ENCODE measurements at places on chromosomes 2 and 18. TPM values are rescaled to one million over a fixed set of nuclear protein-coding genes. Genes with fewer than 3 reads are reported as not detected.

Gene SPP2
- total RNA-seq = not detected

Gene MDH1B
- total RNA-seq = not detected

Gene BOLL
- not detected for total RNA-seq

Gene MROH2A
- total RNA-seq = not detected

Gene LRP1B
- total RNA-seq = 0.28 TPM

Gene G6PC2
- not detected for total RNA-seq
